Vagina (tissue), 2 donors: ENCODE measurements at places on chromosomes 5 and 9.

GRCh38 chr9:113471143-113471542 is 7.6 kb downstream of the RGS3 start:
- peak; percentile 13 for DNase-seq

- no peak for DNase-seq
Measured at GRCh38 chr5:16992006-16992405, 55.9 kb upstream of the MYO10 start.

DNA sequence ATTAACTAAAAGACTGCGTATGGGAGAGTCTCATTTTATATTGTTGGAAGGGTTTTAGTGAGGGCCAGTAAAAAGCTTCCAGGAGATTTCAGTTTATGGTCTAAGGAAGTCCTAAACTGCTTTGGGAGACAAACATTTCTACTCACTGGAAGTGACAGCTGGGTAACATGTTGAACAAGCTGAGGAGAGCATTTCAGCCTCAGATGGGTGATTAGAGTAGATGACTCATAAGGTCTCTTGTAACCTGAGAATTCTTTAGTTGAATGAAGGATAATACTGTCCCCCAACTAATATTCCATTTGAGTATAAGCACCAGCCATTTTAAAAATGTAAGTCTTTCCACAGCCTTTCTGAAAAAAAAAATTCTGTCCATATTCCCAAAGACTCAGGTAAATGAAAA is 218.0 kb upstream of the C9orf72 start:
- DNase-seq, result no peak

DNA sequence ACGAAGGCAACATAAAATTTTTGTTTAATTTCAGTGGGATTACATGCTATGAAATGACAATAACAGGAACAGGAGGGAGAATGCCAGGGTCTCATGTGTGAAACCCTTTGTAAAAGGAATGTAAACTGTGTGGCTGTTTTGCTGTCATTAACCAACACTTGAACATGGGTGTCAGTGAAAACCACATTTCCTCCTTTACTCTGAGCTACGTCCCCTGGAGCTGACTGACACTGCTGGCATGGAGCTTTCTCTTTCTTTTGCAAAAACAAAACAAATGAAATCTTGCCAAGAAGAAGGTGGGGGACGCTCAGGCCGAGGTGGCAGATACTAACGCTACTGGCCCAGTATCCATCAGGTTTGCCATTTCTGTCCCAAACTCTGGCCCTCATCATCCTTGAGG is 121.4 kb downstream of the DMRT2 start:
- no peak for DNase-seq

DNA sequence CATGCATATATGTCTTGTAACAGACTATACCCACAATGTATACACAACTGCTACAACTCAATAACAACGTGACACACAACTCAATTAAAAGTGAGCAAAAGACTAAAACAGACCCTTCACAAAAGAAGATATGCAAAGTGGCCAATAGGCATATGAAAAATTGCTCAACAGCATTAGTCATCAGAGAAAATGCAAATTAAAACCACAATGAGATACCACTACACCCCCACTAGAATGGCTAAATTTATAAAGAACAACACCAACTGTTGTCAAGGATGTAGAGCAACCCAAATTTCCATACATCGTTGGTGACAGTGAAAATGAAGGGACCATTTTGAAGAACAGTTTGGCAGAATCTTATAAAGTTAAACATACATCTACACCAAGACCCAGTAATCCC is 38.9 kb downstream of the GABRB2 start:
- no peak for DNase-seq

- DNase-seq, result no peak
Measured at GRCh38 chr5:31847354-31847753, 208.4 kb downstream of the PDZD2 start.

DNA sequence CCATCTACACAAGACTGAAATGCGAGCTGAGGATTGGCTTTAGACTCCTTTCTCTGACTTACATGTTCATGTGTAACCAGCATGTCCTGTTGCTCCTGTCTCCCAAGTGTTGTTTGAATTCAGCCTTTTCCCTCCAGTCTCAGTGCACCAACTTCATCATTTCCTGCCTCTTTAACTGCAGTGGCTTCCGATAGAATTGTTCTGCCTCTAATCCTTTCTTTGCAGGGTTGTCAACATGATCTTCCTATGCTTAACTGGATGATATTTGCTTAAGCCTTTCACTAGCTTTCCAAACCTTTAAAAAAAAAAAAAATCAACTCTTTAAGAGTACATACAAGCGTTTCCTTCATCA is 6.7 kb upstream of the FYB1 start:
- no peak for DNase-seq

GRCh38 chr9:91844701-91845291 is 105.2 kb downstream of the ROR2 start:
- peak; percentile 31 for DNase-seq

DNA sequence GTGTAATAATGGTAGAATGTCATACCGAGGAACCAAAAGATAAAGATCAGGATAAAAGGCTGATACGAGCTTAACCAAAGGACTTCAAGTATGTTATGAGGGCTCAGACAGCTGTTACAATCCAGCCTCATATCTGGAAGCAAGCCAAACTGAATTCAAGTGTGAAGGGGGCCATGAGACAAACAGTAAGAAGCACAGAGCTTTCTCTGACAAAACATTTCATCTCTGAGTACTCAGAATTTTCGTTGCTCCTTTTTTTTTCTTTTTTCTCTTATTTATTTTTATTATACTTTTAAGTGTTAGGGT is 52.9 kb upstream of the CD180 start:
- DNase-seq, result no peak

DNA sequence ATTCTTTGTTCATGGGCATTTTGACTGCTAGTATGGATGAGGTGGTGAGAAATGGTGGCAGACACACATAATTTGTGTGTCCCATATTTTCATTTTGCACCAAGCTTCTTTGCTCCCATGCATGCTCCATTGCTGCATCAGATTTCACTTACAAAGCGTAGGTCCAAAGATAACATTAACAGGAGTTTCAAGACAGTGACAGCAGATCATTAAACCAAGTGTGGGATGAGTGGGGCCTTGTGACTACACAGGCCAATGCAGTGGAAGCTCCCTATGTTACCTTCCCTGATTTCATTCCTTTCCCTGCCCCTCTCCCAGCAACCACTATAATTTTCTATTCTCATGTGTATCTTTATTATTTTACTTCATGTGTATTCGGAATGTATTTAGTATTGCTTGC is 142.0 kb downstream of the AOPEP start:
- no peak for DNase-seq

DNA sequence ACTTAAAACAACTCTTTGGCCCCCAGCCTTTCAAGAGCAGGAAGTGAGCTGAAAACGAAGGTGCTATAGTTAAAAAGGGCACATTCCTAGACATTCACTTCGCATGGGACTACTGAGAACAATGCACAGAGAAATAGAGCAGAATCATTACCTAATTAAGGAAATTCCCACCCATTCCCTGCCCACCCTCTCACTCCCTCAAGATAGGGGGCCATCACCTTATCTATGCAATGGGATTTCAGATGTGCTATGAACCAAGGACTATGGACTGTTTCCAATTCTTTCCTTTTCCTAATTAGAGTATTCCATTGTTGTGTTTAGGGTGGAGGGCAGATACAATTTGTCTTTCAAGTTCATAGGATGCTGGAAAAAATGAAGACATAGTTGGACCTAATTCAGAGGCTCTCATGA is 476.8 kb downstream of the CETN3 start:
- DNase-seq, result no peak
